ENCODE measurements at places on chromosomes 1 and 21.

GRCh38 chr21:39934895-39935294 lies 67.7 kb downstream of the PCP4 start:
- DNase-seq: no peak

DNA sequence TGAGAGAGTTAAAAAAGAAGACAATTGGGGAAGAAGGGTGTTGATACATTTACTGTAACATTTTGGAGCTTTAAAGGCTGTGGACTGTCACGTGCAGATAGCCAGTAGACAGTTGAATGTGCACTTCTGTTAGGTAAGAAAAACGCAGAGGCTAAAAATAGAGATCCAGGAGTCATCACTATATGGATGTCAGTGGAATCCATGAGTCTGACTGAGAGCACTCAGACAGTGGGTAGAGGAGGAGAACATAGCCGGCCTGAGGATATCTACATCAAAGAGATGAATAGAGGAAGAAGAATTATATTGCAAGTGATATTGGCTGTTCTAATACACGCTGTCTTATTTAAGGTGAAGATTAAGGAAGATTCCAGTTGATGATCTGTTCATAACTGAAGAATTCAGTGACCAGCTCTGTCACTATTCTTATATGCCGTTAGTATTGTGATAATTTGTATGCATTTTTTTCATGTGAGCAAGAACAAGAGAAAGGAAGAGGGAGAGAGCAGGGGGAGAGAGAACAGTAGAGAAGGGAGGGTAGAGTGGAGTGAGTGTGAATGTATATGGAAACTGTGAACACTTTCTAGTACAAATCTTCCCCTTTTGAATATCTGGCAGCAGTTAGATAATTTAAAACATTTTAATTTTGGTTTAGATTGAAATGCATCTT lies 344.8 kb downstream of the CHRM3 start:
- DNase-seq: no peak

- DNase-seq: no peak
Measured at GRCh38 chr1:108570128-108570527, 10.2 kb downstream of the EEIG2 start.

- no peak for DNase-seq
Measured at GRCh38 chr1:43871181-43871910, 62.3 kb upstream of the ARTN start.

- DNase-seq: no peak
Measured at GRCh38 chr1:75100481-75101092, 33.6 kb upstream of the LHX8 start.

GRCh38 chr1:201673915-201674314 lies 135.0 kb downstream of the NAV1 start:
- no peak for DNase-seq

DNA sequence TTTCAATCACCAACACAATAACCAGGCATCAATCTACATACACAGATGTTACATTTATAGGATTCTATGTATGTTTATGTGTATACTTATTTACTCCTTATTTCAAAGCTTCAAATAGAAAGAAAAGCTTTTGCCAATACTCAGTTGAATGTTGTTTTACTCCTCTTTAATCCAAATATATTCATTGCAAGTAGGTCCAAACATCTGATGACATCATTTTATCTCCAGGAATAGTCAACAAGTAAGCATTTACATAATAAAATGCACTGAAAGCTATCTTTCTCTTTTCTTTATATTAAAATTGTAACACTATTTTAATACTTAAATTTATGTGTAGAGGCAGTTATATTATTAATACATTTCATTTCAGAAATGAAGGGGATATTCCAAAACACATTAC lies 380.5 kb downstream of the SMYD3 start:
- no peak for DNase-seq

DNA sequence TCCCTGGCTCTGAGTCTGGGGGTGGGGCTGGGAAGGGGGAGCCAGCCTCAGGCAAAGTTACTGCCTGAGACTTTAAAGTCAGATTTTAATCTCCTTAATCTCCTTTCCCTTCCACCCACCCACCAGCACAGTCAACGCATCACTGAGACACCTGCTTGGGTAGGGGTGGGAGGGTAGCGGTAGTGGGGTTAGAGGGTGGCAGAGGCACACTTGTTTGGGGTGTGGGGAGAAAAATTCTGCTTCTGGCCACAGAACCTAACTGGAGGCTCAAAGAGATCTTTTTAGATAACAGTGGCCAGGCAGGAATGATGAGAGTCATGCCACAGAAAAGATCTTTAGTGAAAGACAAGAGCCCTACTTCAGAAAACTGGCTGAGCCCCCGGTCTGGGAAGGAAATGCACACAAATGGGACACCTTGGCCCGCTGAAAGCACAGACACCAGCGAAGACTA lies 44.1 kb downstream of the CD247 start:
- no peak for DNase-seq

DNA sequence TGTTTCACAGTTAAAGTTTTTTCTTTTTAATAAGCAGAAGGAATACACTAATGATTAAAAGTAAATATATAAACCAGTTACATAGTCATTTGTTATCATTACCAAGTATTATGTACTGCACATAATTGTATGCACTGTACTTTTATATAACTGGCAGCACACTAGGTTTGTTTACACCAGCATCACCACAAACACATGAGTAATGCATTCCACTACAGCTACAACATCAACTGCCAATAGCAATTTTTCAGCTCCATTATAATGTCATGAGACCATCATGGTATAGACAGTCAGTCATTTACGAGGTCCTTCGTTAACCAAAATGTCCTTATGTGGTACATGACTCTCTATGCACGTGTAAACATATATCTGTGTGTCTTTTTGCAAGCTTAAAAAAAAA lies 35.2 kb downstream of the SCYL3 start:
- DNase-seq: no peak

DNA sequence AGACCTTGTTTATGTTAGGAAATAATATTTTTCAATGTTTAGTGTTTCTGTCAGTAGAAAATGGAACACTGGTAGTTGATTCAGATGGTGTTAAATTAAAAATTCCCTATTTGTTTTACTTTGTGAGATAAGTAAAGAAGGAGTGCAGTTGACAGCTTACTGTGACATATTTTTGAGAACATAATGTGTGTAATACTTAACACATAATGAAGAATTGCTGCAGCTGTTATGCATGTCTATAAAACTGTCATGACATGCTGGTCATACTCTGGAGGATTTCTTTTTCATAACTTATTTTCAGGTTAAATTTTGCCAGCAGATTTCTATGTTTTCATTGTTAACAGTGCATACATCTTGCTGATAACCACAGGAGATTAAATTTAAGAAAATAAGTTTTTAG lies 296.1 kb downstream of the CTH start:
- no peak for DNase-seq

- DNase-seq: no peak
Measured at GRCh38 chr1:169105434-169106094, 926 bp upstream of the ATP1B1 start.

- DNase-seq: no peak
Measured at GRCh38 chr1:168485048-168485447, 58.7 kb downstream of the XCL2 start.

GRCh38 chr1:63466759-63467158 lies 56.3 kb downstream of the ITGB3BP start:
- DNase-seq: no peak

- no peak for DNase-seq
Measured at GRCh38 chr1:17297991-17298390, 10.0 kb upstream of the PADI4 start.

DNA sequence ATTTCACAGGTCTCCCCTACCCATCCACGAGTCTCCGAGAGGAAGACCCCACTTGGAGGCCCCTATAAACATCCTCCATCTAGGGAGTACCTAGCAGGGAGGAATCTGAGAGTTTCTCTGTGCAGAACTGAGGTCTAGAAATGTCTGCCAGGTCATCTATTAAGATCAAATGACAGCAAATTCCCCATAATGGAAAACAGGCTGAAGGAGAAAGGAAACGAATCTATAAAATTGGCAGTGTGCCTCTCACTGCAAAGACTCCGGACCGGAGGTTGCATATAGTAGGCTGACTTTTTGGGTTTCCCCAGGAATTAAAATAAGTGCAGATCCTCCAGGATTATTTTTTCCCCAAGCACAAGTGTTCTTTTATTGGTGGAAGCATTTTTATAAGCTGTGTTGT lies 57.7 kb downstream of the NMNAT2 start:
- DNase-seq: no peak

GRCh38 chr1:212432661-212433576 lies at the start of gene NENF:
TSS of gene NENF (plus strand) at chr1:212432920. CDS start at chr1:212432944, 24 bp downstream.
- peak; percentile 64 for DNase-seq

DNA sequence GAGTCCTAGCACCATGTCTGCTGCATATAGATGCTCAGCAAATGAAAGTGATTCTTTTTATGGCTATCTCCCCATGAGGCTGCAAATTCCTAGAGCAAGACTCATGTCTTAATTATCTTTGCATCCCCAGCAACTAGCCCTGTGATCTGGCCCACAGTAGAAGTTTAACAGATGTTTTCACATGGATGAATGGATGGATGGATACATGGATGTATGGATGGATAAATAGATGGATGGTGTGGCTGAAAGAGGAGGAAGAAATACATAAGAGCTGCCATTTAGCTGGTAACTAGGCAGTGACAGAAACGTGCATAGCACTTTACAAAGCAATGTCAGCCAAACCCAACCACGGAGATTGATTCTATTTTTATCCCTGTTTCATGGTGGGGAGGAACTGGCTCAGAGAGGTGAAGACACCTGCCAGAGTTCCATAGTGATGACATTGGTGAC lies 32.7 kb upstream of the ZBTB40 start:
- no peak for DNase-seq

DNA sequence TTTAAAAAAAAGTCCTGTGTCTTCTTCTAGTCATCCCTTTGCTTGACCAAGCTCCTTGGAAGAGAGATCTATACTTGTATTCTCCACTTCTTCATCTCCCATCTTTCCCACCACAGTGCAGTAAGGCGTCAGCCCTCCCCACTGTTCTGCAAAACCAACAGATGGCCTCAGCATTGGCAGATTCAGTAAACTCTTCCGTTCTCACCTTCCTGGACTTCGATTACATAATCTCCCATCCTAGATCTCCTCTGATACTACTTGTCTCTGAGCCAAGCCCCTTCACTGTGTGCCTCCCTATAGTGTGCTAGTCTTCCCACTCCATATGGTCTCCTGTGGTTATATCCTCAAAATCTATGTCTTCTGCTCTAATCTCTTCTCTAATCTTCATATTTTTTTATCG lies 1.6 kb upstream of the COLGALT2 start:
- DNase-seq: no peak

DNA sequence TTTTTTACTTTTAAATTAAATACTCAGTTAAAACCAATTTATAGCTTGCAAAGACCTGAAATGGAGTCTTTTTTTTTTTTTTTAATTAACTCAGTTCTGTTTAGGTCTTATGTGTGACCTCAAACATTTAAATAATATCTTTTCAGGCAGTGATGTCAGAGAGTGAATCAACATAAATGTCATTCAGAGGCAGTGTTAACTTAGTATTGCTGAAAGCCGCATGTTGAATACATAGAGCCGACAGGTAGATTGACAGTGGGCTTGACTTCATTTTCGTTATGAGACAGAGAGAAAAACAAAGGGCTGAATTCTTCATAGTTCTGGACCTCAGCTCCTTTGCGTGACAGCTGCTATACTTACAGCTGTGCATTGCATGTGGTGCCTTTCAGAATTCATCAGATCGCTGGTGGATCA lies 51.5 kb downstream of the PRDM2 start:
- DNase-seq: no peak

- DNase-seq: no peak
Measured at GRCh38 chr1:234871710-234872271, 256.8 kb downstream of the TOMM20 start.

- DNase-seq: no peak
Measured at GRCh38 chr1:204454476-204454875, 40.1 kb downstream of the PIK3C2B start.

- no peak for DNase-seq
Measured at GRCh38 chr1:229864686-229865230, 202.3 kb upstream of the GALNT2 start.

GRCh38 chr1:45685308-45686014 lies 872 bp downstream of the GPBP1L1 start:
- DNase-seq: no peak

GRCh38 chr1:27000817-27001460 lies 7.4 kb downstream of the TRNP1 start:
- no peak for DNase-seq

- no peak for DNase-seq
Measured at GRCh38 chr1:184199438-184200085, 148.0 kb downstream of the TSEN15 start.

GRCh38 chr1:234734412-234734835 lies 124.4 kb upstream of the IRF2BP2 start:
- no peak for DNase-seq

- DNase-seq: no peak
Measured at GRCh38 chr1:196209983-196210382, 398.3 kb downstream of the KCNT2 start.

DNA sequence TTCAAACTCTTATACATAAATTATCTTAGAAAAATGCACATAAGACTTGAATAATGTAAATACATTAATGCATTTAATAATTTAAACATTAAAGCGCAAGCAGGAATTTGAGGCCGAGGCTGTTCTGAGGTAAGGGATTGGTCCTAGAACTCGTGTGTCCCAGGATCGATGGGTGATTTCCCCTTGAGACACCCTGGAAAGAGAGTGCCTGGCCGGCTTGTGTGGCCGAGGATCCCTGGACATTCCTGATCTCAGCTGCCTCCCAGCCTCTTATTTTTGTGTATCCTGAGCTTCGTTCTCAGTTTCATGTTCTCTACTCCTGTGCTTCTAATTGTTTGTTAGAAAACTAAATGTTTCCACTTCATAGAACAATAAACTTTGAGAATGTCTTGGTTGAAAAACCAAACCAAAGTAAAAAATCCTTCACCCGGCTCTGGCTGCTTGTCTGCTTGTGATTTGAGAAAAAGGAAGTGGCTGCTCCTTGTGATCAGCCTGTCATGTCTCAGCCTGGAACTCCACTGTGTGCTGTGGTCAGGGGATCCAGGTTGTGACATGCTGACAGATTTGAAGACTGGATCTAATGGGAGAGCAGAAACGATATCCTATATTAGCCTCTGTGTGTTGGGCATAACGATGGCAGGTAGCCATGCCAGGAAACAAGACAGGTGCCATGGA lies 40.7 kb downstream of the PEX14 start:
- DNase-seq: no peak

GRCh38 chr1:27981145-27981544 lies 21.4 kb downstream of the XKR8 start:
- no peak for DNase-seq

- peak; percentile 27 for DNase-seq
Measured at GRCh38 chr1:147781056-147781471, 20.7 kb upstream of the GJA5 start.

DNA sequence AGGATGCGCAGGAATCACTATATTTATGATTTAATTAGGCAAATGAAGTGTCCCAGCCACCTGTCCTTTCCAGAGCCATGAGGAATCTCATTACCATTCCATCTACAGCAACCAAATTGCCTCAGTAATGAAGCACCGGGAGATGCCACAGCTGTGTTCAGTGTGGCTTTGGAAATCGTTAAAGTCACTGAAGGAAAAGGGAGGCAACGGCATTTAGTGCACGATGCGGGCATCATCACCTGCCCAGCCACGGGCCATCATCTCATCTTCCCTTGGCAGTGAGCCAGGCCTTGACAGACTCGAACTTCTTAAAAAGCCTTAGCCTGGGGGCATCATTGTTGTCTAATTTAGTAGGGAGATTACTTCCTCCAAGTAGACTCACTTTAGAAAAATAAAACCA lies 67.8 kb downstream of the CNIH3 start:
- no peak for DNase-seq

All from neuronal stem cell (in vitro differentiated cells).